ENCODE measurements at places on chromosomes 13 and 19.

DNA sequence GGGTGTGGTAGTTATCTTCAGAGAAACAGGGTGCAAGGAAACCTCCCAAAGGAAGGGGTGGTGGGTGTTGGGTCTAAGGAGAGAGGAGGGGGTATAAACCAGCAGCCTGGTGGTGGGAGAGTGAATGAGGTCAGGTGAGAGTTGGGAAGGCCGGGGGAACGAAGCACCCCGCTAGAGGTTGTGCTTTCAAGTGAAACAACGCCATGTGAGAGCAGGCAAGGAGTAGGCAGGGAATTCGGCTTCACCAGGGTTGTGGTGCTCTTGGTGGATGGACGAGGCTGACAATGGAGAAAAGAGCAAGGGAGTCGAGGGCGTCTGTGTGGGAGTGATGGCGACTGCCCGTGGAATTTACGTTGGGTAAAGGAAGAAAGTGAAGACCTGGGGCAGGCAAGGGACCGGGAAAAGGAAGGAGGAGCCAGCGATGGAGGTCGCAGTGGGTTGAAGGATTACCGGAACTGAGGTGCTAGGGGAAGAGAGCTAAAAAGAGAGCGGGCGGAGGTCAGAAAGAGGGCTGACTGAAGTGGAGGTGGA, 2.1 kb upstream of the MLNR start:
- DNase-seq, result no peak

- no peak for DNase-seq
Measured at GRCh38 chr19:58296104-58296503, 9.1 kb upstream of the ERVK3-1 start.

DNA sequence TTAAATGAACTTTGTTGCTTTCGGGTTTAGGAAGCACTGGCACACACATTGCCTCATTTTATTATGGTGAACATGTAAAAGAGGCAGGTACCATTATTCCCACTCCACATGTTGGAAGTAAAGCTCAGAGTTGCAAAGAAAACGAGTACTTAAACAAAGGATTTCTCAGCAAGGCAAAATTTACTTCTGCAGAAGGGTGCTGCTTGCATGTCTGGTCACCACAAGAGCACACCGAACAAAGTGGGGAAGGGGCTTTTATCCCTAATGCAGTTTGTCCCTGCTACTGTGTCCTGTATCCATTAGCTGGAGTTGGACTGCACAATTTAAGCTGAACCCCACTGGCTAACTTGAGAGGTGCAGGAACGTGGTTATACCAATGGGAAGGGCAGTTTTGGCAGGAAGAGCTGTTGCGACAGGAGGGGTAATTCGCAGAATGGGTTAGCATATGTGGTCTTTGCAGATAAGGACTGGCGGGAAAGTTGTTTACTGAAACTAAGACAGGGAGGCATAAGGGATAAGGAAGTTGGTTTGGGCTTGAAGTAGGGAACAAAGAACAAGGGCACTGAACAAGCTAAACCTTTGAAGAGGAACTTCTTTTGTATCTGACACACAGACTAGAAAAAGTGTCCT, 545.5 kb downstream of the UQCRFS1 start:
- DNase-seq, result no peak

GRCh38 chr13:93953841-93954240, 525.6 kb downstream of the DCT start:
- no peak for DNase-seq

- DNase-seq, result no peak
Measured at GRCh38 chr13:30065181-30065580, 214.8 kb upstream of the UBL3 start.

DNA sequence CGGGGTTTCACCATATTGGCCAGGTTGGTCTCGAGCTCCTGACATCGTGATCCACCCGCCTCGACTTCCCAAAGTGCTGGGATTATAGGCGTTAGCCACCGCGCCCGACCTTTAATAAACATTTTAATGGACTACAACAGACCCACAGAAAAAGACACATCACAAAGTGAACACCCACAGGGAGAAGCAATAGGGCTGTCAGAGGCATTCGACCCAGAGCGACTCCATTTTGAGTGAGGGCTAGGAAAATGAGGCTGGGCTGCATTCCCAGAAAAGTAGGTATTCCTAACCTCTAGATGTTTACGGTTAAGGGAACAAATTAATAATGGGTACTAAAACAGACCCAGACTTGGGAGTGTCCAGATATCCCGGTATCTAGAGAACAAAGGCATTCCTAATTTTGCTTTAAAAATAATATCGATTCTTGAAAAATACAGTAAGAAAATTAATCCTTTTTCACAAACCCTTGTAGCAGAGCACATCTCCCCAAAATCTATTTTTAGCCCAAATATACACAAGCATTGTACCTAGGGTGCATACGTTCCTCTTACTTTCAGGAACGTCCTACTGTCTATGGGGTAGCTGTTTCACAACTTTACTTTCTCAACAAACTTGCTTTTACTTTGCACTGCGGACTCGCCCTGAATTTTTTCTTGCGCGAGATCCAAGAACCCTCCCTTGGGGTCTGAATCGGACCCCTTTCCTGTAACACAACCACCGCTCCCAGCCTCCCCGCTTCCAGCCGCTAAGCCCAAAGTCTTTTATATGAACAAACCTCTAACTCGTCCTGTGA, 811 bp upstream of the ZNF8 start:
- DNase-seq, result no peak

DNA sequence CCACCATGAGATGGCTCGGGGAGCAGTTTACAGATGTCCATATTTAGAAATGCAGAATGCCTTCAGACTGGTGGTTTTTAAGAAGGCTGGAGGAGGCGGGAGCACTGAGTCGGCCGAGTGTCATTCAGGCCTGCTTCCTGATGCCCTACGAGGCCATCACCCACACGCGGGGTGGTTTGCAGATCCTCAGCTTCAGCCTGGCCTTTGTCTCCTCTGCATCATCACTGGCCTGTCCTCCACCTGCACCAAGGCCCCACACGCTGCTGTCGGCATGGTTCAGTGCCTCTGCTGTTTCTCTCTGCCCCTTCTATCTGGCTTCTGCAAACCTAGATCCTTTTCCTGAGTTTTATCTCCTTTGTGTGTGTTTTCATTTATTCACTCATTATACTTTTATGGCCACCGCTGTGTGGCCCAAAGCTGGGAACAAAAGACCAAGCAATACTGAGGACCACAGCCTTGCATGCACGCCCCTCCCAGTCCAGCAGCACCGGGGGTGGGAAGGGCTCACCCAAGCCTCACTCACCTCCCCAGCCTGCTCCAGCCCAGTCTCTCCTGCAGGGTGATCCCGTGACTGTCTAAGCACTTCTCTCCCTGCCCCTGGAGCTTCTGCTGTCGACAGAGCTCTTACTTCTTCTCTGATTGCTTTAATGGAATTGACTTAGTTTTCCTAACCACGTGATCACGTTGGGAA, 240.8 kb downstream of the TEX29 start:
- DNase-seq, result no peak

DNA sequence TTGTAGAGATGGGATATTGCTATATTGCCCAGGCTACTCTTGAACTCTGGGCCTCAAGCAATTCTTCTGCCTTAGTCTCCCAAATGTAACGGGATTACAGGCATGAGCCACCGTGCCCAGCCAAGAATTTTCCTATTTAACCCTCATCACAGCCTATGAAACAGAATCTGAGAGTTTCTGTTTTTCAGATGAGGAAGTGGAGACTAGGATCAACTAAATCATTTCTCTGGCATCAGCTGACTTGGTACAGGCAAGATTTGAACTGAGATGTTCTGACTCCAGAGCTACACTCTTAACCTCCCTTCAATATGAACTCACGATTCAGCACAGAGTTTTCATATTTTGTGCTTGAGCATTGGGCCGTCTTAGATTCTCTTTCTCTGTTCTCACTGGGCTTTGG, 8.1 kb downstream of the ZNF460 start:
- DNase-seq, result no peak

- DNase-seq, result no peak
Measured at GRCh38 chr13:32179708-32180107, 135.5 kb downstream of the ZAR1L start.

- DNase-seq, result peak; percentile 11
Measured at GRCh38 chr19:37969695-37970094, 62.7 kb downstream of the SIPA1L3 start.

DNA sequence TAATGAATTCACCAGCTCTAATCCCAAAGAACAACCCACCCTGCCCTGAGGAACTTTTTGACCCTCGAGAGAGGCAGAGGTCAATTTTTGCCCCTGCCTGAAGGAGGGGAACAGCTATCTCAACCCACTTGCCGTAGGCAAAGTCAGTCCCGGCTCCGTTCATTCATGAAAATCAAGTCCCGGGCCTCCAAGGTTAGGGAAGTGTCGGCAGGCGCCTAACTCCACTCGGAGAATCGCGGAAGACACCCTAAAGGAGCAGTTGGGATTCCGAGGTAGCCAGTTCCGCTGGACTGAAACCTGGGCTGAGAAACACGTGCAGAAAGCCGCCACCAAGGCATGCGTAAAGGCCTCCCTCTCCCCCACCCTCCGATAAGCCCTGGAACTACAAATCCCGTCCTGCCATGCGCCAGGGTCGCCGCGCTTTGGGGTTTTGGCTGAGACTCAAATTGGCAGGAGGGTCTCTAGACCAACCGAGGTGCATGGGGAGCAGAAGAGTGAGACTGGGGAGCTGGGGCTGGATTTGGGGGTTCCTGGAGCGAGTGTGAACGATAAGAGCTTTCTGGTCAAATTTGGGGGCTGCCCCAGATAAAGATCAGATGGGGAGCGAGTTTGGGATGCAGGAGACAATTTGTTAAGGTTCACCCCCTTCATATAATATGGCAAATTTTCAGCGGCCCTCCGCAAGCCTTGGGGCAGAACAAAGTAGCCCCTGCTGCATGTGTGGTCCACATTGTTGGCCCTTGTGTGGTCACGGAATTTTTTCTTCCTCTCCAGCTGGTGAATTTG, at the start of gene TNPO2:
Gene TNPO2, minus strand, starts transcription at position 292 of the 786 bp plus-strand sequence. CDS start 2,955 bp downstream, outside the sequence.
- peak; percentile 77 for DNase-seq

DNA sequence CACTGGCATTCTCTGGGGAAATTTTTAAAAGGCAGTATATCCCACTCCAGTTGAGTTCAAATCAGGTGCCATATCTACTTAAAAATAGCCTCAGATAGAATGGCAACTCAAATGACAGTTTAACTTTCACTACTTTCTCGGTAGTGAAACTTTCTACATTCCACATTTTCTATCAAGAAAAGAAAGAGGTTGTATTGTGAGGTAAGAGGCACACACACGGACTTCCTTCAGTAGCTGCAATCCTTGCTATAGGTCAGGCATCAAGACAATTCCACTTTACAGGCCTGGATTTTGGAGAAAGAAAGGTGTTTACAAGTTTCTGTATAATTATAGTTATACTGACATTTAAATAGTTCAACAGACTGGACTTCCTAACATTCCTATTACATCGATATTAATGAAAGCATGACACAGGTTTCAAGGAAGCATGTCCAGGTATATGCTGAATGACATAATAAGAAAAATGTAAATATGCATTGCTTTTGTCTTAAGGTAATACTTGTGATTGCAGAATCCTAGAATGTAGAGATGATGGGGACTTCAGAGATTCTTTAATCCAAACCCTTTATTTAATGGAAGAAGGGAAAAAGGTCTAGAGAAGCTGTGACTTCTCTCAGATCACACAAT, 5.2 kb downstream of the STARD13 start:
- DNase-seq, result no peak

DNA sequence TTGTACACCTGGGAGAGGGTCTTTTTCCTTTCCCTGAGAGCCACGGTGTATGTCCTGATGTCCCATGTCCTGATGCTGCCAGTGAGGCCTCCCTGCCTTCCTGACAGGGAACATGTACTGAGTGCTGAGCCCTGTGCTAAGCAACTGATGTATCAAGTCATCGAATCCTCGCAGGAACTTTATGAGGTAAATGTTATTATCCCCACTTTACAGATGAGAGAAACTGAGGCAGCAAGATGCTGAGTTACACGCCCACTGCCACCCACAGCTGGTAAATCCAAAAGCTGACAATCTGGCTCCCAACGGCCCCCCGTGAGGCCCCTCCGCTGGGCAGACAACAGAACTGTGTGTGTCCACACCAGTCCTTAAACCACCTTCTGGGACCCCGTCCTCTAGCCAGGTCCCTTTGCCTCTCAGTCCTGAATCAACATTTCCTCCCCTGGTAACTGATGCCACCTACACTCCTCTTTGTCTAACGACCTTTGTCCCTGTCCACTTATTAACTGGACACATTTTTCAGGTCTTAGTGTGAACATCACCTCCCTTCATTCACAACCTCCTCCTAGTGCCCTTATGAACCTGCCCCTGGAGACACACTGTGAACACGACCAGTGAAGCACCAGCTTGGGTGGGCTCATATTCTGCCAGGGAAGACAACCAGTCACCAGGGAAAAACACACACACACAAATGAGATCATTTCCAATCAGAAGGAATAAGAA, 5.4 kb upstream of the VSIG10L start:
- no peak for DNase-seq

DNA sequence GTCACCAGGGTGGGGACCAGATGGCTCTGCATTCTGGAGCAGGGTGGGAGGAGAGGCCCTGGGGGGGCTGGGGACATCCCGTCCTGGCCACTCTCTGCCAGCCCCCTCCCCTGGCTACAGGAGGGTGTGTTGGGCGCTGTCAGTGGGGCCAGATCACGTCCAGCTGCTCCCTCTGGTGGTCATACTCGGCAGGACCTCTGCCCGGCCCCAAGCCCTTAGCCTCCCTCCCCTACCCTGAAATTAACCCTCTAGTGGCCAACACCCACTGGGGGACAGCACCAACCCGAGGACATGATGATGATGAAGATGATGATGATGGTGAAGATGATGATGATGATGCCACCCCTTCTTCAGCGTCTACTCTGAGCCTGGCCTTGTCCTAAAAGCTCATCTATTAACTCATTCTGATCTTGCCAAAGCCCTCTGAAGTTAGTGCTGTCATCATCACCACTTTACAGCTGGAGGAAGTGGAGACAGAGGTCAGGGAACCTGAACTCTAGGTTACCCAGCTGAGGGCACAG, 590 bp upstream of the LGI4 start:
- peak; percentile 92 for DNase-seq

- DNase-seq, result no peak
Measured at GRCh38 chr19:22606954-22607652, 27.0 kb upstream of the ZNF492 start.

GRCh38 chr13:98307463-98308085, 130.5 kb upstream of the RNF113B start:
- DNase-seq, result no peak
